SJSA1 (cell line): ENCODE measurements at places on chromosomes 6 and 20. TPM values are rescaled to one million over a fixed set of nuclear protein-coding genes. Genes with fewer than 3 reads are reported as not detected.

DNA sequence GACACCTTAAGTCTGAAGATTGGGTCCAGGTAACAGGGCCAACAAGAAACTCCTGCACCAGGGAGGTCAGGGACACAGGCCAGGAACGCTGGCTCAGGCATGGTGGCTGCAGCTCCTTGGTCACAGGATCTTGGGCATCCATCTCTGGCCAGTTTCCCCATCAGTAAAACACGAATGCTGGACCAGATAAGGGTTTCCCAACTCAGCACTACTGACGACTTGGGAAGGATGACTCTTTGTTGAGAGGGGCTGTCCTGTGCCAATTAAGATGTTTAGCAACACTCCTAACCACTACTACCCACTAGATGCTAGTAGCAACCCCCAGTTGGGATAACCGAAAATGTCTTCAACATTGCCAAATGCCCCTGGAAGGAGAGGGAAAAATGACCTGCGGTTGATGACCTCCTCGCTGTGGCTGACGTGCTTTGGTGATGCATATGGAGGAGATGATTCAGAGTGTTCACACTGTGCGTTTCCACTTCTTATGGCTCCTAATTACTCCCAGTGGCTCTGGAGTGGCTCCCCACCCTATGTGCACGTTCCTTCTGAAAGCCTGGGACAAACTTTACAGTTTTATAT, 261.9 kb downstream of the CDH26 start:
- DNase-seq: no peak

The HLA-G gene
- total RNA-seq: not detected in 2 replicates

The ZNF341 gene
- 2.1 and 5.5 TPM in 2 replicates for total RNA-seq

The PTPRK gene
- total RNA-seq: 24.5 and 31.9 TPM in 2 replicates

DNA sequence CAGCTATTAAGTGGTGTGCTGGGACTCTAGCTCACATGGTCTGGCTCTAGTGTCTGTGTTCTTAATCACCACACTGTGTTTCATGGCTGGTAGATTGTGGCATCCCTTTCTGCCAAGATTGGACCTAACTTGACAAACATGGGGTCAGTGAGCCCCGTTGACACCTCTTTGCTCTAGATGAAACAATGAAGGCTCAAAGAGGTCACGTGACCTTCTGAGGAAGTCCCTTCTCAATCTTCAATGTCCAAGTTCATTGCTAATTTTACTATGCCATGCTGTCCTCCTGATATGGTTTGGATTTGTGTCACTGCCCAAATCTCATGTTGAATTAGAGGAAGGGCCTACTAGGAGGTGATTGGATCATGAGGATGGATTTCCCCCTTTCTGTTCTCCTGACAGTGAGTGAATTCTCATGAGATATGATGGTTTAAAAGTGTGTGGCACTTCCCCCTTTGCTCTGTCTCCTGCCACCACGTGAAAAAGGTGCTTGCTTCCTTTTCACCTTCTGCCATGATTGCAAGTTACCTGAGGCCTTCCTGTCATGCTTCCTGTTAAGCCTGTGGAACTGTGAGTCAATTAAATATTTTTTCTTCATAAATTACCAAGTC, 177.8 kb upstream of the MYLIP start:
- DNase-seq: no peak

The PLN gene
- not detected in 2 replicates for total RNA-seq

The DZANK1 gene
- total RNA-seq: 0.97 and 1.1 TPM in 2 replicates

DNA sequence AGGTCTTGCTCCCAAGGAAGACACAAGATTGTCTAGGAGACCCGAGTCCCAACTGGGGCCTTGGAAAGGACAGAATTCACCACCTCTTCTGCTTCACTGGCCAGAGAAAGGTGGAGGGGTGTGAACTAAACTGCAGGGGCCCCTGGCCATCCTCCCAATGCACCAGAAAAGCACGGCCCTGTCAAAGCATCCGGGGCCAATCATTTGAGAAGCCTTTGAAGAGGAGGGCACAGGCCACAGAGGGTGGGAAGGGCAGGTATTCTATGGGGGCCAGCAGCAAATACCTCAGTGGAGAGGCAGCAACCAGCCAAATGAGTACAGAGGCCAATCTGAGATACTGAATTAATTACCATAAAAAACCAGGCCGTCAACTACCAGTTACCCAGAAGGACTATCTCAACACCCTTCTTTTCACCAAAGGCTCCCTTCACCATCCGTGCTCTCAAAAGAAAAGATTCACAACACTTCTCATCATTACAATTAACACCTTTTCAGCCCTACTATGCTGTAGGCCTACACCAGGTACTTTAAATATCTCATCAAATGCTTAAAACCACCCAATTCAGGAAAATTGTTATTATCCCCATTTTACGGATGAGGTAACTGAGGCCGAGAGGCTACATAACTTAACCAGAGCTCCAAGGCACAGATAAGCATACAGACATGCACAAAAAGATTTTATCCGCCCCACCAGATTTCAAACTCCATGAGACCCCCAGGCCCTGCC, 50.7 kb downstream of the TRERF1 start:
- DNase-seq: no peak
